PC-3 (cell line): ENCODE measurements at places on chromosomes 5 and 9. TPM values are rescaled to one million over a fixed set of nuclear protein-coding genes. Genes with fewer than 3 reads are reported as not detected.

GRCh38 chr9:89497978-89498851 is at the start of gene SEMA4D:
Gene SEMA4D (minus strand): TSS chr9:89498113. CDS start chr9:89405456, 92,657 bp downstream.
- no peaks in the 10 kb centered on the region for H3K36me3 ChIP-seq
- no peaks in the 10 kb centered on the region for H3K27me3 ChIP-seq
- peak within 1 kb of the TSS; percentile 64 for H3K4me3 ChIP-seq

DNA sequence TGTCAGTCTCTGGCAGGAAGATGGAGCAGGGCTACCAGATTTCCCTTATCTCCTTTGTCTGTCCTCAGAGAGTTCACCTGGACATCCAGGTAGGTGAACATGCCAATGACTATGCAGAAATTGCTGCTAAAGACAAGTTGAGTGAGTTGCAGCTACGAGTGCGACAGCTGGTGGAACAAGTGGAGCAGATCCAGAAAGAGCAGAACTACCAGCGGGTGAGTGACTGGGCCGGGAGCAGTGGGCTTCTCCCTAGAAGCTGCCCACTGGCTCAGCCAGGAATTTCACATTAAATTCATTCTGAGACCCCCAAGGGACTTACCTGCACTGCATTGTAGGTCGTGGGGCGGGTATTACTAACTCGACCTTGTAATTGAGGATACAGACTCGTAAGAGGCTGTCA is 2.1 kb downstream of the TMED9 start:
- peaks cover 4% of the 10 kb centered on the region; the same call in 1 of the 2 replicates for H3K27me3 ChIP-seq
- peaks cover 36% of the 10 kb centered on the region for H3K36me3 ChIP-seq
- DNase-seq: no peak
- no peak overlapping the region for H3K4me3 ChIP-seq

DNA sequence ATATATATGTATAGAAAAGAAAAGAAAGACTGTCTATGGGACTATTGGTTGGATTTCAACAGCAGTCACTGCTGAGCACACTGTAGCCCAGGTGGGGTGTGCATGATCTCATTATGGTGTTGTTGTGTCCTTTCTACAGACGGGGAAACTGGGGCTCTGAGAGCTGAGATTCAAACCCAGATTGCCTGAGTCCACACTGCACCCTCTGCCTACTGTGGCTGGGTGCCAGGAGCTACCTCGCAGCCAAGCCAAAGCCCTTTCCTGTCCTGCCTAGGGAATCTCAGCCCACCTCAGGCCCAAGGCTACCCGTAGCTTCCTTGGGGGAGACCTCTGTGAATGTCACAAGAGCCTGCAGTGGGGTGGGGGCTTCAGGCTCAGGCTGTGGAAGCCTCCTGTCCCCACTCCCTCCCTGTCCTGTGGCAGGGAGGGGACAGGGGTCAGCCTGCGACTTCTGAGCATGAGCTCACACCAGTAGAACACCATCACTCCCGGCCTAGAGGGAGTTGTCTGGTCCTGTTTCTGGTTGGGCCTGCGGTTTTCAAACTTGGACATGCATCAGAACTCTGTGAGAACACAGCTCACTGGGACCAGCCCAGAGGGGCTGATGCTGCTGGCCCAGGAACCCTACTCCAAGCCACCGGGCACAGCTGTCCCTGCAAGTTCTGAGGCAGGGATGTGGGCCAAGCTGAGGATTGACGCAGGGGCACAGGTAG is 7.9 kb upstream of the NINJ1 start:
- no peak overlapping the region for H3K27ac ChIP-seq
- no peak for DNase-seq
- no peaks in the 10 kb centered on the region for H3K27me3 ChIP-seq
- no peak overlapping the region for H3K4me3 ChIP-seq

DNA sequence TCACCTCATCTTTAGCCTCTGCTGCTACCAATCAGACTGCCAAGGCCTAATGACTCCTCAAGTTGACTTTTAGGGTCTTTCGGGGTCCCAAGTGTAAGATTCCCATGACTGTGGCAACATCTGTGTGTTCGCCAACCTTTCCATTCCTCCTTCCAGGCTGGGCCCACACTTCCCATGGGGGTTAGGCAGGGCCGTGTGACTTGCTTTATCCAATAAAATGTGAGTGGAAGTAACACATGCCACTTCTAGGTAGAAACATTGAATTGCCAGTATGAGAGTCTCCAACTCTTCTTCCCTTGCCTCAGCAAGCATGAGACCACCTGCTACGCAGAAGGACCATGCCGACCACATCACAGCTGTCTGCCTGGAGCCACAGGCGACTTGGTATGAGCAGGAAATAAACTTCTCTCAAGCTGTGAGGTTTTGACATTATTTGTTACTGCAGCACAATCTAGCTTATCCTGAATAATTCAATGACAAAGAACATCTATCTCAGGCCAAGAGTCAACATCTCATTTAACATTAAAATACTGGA is 190.4 kb upstream of the IER5L start:
- no peak for DNase-seq
- no peaks in the 10 kb centered on the region for H3K36me3 ChIP-seq
- H3K4me1 ChIP-seq: no peaks in the 10 kb centered on the region
- H3K27me3 ChIP-seq: no peaks in the 10 kb centered on the region
- H3K4me3 ChIP-seq: no peak overlapping the region

GRCh38 chr5:143454936-143455516 is 51.5 kb upstream of the NR3C1 start:
- peaks cover 9% of the 10 kb centered on the region for H3K4me1 ChIP-seq

- H3K27ac ChIP-seq: no peak overlapping the region
- H3K36me3 ChIP-seq: no peaks in the 10 kb centered on the region
- H3K4me3 ChIP-seq: no peak overlapping the region
- H3K4me1 ChIP-seq: peaks cover 4% of the 10 kb centered on the region; the same call in 1 of the 2 replicates
These were observed 75.2 kb downstream of the TMC1 start for GRCh38 chr9:72596451-72597180.

DNA sequence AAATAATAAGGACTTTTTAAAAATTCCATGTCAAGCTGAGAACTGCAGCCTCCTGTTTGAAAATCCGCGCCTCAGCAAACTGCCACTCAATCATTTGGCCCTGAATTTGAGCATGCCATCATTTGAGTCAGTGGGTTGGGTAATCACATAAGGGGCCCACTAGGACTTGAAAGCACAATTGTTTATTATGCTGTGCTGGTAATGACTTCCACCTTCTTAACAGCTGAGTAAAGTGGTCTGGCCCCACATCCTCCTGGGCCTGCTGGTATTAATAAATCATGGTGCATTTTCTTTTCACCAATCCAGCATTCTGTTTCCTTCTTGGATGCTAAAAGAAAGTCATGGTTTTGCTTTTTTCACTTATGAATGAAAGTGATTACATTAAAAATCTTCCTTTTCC is 103.0 kb upstream of the CTSL start:
- no peaks in the 10 kb centered on the region for H3K36me3 ChIP-seq
- no peak for DNase-seq
- no peak overlapping the region for H3K27ac ChIP-seq
- no peak overlapping the region for H3K4me3 ChIP-seq
- peaks cover 17% of the 10 kb centered on the region; the same call in 1 of the 2 replicates for H3K27me3 ChIP-seq

FASTKD3 gene
- total RNA-seq: 9.2 and 16.5 TPM in 2 replicates
